Trophoblast cell (in vitro differentiated cells and primary cell): ENCODE measurements at places on chromosomes 3 and 15.

GRCh38 chr3:195384952-195385351, 57.9 kb downstream of the ACAP2 start:
- H3K4me1 ChIP-seq, result peaks cover 3% of the 10 kb centered on the region
- H3K27me3 ChIP-seq, result no peaks in the 10 kb centered on the region
- H3K4me3 ChIP-seq, result no peak overlapping the region
- peaks cover 2% of the 10 kb centered on the region for H3K36me3 ChIP-seq

GRCh38 chr3:195566797-195567196, 16.9 kb downstream of the APOD start:
- no peak for DNase-seq
- no peaks in the 10 kb centered on the region for H3K4me1 ChIP-seq
- no peak overlapping the region for H3K27ac ChIP-seq
- H3K4me3 ChIP-seq, result no peak overlapping the region
- no peaks in the 10 kb centered on the region for H3K27me3 ChIP-seq

GRCh38 chr15:43107751-43108150, 1.9 kb upstream of the UBR1 start:
- H3K4me3 ChIP-seq, result no peak overlapping the region
- no peak for DNase-seq
- H3K27me3 ChIP-seq, result no peaks in the 10 kb centered on the region
- no peak overlapping the region for H3K27ac ChIP-seq

GRCh38 chr15:41194444-41194843, 36.1 kb downstream of the EXD1 start:
- no peaks in the 10 kb centered on the region for H3K4me1 ChIP-seq
- no peak for DNase-seq
- no peak overlapping the region for H3K4me3 ChIP-seq

- no peaks in the 10 kb centered on the region for H3K4me1 ChIP-seq
- no peaks in the 10 kb centered on the region for H3K27me3 ChIP-seq
- DNase-seq, result no peak
- H3K4me3 ChIP-seq, result no peak overlapping the region
Measured at GRCh38 chr3:168213920-168214319, 118.2 kb upstream of the GOLIM4 start.

GRCh38 chr3:58334506-58334884, 1.8 kb downstream of the PXK start:
- H3K27me3 ChIP-seq, result no peaks in the 10 kb centered on the region
- DNase-seq, result no peak
- H3K4me3 ChIP-seq, result no peak overlapping the region
- peaks cover 4% of the 10 kb centered on the region for H3K4me1 ChIP-seq
- H3K27ac ChIP-seq, result no peak overlapping the region

- H3K4me3 ChIP-seq, result no peak overlapping the region
- H3K27ac ChIP-seq, result peak overlapping the region; percentile 24
- H3K36me3 ChIP-seq, result peaks cover 4% of the 10 kb centered on the region
- H3K4me1 ChIP-seq, result peaks cover 15% of the 10 kb centered on the region
Measured at GRCh38 chr3:63970631-63971475, 52.4 kb downstream of the PSMD6 start.
